AG04450 (cell line): ENCODE measurements at places on chromosomes 7 and 10.

- DNase-seq, result no peak
These were observed 191.3 kb upstream of the KAT6B start for GRCh38 chr10:74634995-74635536.

DNA sequence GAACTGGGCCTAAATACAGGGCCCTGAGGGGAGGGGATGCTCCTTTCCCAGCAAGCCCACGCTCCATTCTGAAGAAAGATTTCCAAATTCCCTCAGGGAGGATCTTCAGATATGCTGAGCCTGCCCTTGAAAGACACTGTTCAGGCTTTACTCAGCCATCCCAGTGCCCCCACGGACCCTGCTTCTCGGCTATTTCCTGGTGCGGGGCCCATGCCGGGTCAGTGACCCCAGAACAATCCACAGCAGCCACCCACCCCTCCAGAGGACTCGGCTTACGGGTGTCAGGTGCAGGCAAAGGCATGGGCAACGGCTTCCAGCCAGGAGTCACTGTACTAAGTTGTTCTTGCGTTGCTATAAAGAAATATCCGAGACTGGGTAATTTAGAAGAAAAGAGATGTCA is 137.1 kb downstream of the OAT start:
- DNase-seq, result no peak

DNA sequence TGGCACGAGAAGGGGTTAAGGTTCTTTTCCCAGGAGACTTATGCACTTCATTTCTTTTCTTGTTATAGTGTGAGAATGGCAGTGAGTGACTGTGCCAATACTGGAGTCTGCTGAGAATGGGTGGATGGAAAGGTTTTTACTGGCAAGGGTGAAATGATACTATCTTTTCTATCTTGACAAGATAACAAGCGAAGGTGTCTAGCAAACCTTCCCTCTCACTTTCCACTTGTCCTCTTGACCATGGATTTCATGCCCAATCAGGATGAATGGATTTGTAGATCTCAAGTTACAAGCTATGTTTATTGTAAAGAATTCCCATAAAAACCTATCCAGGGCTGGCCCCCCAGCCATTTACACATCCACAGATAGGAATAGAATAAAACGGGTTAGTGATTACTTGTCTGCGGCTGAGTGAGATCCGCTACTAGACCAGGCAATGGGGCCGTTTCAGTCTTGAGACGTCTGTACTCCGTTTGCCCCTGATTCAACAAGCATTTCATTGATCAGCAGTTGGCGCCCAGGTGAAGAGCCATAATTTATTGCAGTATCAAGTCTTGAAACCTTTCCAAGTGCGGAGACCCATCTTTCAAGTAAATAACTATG is 152.6 kb downstream of the PRKCQ start:
- no peak for DNase-seq

GRCh38 chr10:12181065-12181775 is 14.5 kb downstream of the NUDT5 start:
- DNase-seq, result no peak

DNA sequence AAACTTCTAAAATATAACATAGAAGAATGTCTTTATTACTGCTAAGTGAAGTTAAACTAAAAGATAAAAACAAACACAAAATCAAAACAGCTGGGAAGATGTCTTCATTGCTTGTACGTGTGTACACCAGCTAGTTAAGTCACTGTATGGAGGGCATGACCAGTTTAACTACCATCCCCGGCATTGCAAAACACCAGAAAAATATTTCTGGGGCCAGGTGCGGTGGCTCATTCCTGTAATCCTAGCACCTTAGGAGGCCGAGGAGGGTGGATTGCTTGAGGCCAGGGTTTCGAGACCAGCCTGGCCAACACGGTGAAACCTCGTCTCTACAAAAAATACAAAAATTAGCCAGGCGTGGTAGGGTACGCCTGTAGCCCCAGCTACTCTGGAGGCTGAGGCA is 19.2 kb upstream of the C7orf33 start:
- DNase-seq, result no peak

DNA sequence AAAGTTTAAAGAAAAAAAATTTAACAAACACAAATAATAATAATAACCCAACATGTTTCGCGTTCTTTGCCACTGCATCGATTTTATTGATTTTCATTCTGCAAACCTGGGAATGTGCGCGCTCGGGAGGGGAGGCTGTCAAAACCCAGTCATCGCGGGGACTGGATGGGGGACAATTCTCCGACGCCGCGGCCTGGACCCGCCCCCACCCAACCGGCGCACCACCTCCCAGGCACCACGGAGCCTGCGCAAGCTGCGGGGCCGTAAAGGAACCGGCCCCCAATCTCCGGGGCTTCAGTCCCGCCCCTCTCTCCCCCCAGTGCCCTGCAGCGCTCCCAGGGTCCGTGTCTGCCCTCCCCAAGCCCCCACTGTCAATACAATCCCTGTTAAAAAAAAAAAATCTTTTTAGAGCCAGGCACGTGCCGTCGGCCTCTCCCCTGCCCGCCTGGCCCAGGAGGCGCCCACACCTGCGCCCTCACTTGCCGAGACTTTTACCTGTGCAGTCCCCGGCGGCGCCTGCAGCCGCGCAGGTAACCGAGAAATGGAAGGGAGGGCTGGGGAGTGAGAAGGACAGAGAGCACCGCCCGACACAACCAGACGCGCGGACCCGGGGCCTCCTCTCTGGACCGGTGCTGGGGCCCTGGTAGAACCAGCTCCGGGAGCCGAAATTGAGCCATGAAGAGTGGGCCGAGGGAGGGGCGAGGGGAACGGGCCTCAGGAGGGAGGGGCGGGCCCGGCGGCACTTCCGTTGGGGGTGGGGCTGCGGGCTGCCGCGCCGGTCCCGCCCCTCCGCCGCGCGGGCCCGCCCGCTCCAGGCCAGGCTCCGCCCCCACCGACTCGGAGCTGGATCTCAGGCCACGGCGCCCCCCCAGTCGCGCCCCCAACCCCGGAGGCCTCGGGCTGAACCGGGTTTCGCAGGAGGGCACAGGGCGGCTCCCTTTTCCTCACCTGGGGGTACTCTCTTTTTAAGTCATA is 7.6 kb upstream of the ZNF503 start:
- DNase-seq, result no peak

GRCh38 chr7:25103773-25104172 is 21.3 kb downstream of the CYCS start:
- no peak for DNase-seq

GRCh38 chr10:61623161-61623560 is 39.6 kb upstream of the CABCOCO1 start:
- DNase-seq, result no peak
